ENCODE measurements at places on chromosomes 5 and 9.
A peak's percentile ranks its signal among the peaks of the same experiment; 100 is the strongest.

DNA sequence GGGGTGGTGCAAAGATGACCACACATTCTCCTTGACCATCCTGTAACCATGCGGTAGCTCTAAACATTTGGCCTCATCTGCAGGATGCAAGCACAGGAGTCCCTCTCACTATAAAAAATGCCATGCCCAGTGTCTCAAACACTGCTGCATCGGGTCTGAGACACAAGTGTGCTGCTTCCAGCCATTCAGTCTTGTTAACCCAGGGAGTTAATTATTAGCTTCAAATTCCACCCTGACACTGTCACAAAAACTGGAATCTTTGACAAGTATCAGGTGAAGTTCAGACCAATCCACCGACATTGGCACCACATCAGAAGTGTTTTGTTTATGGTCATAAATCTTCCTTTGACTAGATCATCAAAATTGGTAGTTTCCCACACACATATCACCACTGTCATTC lies 119.1 kb upstream of the RASEF start:
- H3K36me3 ChIP-seq, result no peaks in the 10 kb centered on the region
- no peaks in the 10 kb centered on the region for H3K27me3 ChIP-seq
- H3K4me3 ChIP-seq, result no peak overlapping the region
- DNase-seq, result no peak
- no peak overlapping the region for H3K27ac ChIP-seq

DNA sequence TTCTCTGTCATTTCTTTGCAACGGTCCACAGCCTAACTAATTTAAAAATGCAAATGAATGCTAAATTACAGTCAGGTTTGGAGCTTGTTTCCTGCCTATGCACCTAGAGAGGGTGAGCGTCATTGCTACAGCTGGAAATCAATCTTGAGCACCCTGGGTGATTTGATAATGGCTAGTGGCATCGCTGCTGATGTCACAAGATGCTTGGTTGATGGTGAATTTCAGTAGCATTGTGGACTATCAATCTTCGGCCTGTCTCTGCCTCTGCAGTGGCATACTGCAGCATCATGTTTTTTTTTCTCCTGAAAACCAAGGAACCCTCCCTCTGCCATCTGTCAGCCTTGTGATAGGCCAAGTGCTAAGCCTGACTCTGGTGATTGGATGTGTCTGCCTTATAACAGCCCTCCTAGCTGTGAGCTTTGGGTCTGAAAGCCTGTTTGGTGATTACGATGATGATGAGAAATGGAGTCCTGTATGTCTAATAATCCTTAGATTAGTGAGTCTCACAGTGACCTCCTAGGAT lies 75.3 kb downstream of the NMUR2 start:
- no peaks in the 10 kb centered on the region for H3K36me3 ChIP-seq
- H3K27me3 ChIP-seq, result peaks cover 7% of the 10 kb centered on the region
- no peak for DNase-seq
- no peaks in the 10 kb centered on the region for H3K4me1 ChIP-seq
- H3K27ac ChIP-seq, result no peak overlapping the region
- H3K4me3 ChIP-seq, result no peak overlapping the region

DNA sequence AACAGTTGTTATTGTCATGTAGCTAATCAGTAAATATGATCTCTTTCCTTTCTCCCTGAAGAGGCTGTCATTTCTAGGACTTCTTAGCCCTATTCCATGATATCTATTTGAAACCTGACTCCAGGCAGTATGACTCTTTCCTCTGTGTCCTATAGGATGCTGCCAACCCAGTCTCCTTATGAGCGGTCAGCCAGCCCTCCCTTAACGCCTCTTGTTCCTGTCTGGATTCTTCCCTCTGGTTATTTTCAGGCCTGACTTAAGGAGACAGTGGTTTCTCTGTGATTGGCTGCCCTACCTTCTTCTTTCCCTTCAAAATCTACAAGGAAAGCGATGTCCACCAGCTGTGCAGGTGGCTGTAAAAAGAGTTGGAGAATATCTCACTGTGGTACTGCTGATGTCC lies 19.4 kb upstream of the C5orf63 start:
- H3K4me1 ChIP-seq, result no peaks in the 10 kb centered on the region
- H3K36me3 ChIP-seq, result no peaks in the 10 kb centered on the region
- peaks cover 11% of the 10 kb centered on the region for H3K27me3 ChIP-seq
- H3K27ac ChIP-seq, result no peak overlapping the region
- DNase-seq, result no peak

DNA sequence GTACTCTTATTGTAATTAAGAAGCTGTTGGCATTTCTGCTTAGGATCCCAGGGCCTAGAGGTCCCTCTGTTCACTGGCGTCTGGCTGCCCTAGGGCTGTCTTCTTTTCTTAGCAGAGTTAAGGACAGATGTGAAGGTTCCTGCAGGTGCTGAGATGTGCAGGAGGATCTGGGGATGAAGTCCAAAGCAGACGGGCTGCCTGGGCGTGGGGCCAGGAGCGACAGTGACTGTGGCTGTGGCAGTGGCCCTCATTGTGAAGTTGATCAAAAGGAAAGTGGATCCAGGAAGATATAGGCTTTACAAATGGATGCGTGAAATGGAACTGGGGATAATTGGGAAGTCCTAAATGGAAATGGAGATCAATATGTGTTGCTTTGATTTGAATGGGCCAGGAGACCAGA lies 19.1 kb upstream of the SH3PXD2B start:
- no peak overlapping the region for H3K27ac ChIP-seq
- DNase-seq, result no peak

- H3K27me3 ChIP-seq, result no peaks in the 10 kb centered on the region
- peak overlapping the region; percentile 46 for H3K27ac ChIP-seq
- H3K4me1 ChIP-seq, result peaks cover 60% of the 10 kb centered on the region
- H3K4me3 ChIP-seq, result peak overlapping the region; percentile 41
- H3K36me3 ChIP-seq, result no peaks in the 10 kb centered on the region
Measured at GRCh38 chr5:132002757-132003156, 8.7 kb downstream of the ACSL6 start.

- no peak overlapping the region for H3K4me3 ChIP-seq
- no peak for DNase-seq
- no peaks in the 10 kb centered on the region for H3K4me1 ChIP-seq
- H3K27ac ChIP-seq, result no peak overlapping the region
- H3K36me3 ChIP-seq, result peaks cover 4% of the 10 kb centered on the region
- H3K27me3 ChIP-seq, result peaks cover 15% of the 10 kb centered on the region
Measured at GRCh38 chr5:150503977-150504620, 3.8 kb upstream of the NDST1 start.

DNA sequence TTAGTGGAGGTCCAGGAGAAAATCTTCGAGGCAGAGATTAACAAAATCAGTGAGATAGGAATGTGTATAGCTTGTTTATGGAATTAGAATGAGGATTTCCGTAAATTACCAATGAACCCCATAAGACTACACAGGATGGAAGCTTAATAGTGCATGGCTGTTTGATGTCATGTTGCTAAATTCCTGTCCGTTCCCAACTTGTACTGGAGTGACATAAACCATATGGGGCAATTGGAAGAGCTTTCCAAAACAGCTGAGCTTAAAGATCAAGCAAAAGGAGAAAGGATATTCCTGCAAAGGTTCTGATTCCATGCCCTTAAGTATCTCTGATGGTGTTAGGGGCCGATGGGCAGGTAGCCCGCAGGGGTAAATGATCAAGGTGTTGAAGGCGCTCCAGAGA lies 17.4 kb downstream of the GLE1 start:
- H3K27ac ChIP-seq, result no peak overlapping the region
- DNase-seq, result no peak
- no peaks in the 10 kb centered on the region for H3K27me3 ChIP-seq
- peaks cover 2% of the 10 kb centered on the region for H3K4me1 ChIP-seq
- no peak overlapping the region for H3K4me3 ChIP-seq

DNA sequence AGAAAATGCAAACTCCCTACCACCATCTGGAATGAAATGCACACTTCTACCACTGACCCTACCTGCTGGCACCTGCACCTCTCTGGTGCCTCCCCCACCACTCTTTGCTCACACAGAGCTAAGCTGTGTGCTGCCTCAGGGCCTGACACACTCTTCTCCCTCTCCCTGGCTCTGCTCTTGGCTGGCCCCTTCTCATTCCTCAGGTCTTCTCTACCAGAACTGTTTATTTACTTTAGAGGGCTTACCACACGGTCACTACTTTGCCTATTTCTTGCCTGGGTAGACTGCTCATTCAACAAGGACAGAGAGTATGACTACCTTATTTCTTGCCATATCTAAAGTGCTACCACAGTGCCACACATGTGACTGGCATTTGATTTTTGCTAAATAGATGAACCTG lies 3.3 kb downstream of the REEP5 start:
- H3K4me1 ChIP-seq, result peaks cover 76% of the 10 kb centered on the region
- peak overlapping the region; percentile 74 for H3K27ac ChIP-seq
- H3K4me3 ChIP-seq, result peak overlapping the region; percentile 40

GRCh38 chr5:113240951-113241726 lies 193.7 kb downstream of the TSSK1B start:
- no peak for DNase-seq
- peaks cover 3% of the 10 kb centered on the region for H3K36me3 ChIP-seq
- peaks cover 17% of the 10 kb centered on the region for H3K27me3 ChIP-seq
- H3K4me3 ChIP-seq, result no peak overlapping the region

- H3K4me1 ChIP-seq, result peaks cover 3% of the 10 kb centered on the region
- peaks cover 24% of the 10 kb centered on the region for H3K27me3 ChIP-seq
- H3K4me3 ChIP-seq, result no peak overlapping the region
- H3K27ac ChIP-seq, result no peak overlapping the region
- peaks cover 3% of the 10 kb centered on the region for H3K36me3 ChIP-seq
Measured at GRCh38 chr9:137167277-137167746, 2.5 kb downstream of the LRRC26 start.

DNA sequence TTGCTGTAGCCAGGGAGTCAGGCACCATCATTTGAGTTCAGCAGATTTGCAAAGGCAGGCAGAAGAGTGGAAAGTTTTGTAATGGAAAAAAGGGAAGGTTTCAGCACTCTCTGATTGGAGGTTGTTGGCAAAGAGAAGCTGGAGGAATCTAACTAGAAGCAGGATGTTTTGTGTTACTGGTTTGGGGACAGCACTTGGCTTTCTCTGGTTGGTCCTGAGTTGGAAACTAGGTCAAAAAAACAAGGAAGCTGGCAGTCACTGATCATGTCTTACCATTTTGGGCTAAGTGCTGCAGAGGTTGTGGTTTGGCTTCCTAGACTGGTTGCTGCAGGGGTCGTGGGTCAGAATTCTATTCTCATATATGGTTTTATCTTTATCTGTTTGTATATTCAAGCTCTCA lies 189.8 kb downstream of the DRD1 start:
- no peak for DNase-seq
- H3K4me3 ChIP-seq, result no peak overlapping the region
- no peaks in the 10 kb centered on the region for H3K4me1 ChIP-seq
- no peaks in the 10 kb centered on the region for H3K36me3 ChIP-seq
- H3K27ac ChIP-seq, result no peak overlapping the region

- H3K36me3 ChIP-seq, result peaks cover 7% of the 10 kb centered on the region
- no peak overlapping the region for H3K4me3 ChIP-seq
- no peak for DNase-seq
- H3K27me3 ChIP-seq, result no peaks in the 10 kb centered on the region
Measured at GRCh38 chr5:157648275-157648990, 3.8 kb downstream of the SOX30 start.

DNA sequence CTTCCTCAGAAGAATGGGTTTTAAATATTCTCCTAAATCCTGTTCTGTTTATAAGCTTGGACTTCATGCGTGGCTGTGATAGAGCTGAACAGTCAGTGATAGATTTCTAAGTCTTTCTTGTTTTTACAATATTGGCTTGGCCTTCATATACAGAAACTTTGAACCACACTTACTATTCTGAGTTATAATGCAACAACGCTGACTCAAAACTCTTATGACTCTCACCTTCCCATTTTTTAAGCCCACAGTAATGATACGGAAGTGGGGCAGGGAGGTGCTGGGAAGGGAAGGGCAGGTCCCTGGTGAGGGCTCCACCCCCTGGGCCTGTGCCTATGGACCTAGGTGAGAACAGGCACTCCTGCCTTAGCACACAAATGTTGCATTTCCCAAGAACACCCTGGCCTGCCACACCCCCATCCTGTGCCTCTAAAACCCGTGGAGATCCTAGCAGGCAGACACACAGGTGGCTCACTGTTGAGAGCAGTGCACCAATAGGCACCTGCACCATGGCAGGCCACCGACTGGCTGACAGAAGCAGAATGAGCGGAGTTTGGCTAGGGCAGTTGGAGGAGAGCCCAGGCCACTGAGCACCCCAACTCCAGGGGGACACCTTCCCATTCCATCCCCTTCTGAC lies 376.7 kb downstream of the GABRG2 start:
- H3K36me3 ChIP-seq, result no peaks in the 10 kb centered on the region
- no peak overlapping the region for H3K27ac ChIP-seq
- DNase-seq, result no peak
- H3K27me3 ChIP-seq, result no peaks in the 10 kb centered on the region

GRCh38 chr9:113940077-113940476 lies 64.0 kb downstream of the ZNF618 start:
- H3K27ac ChIP-seq, result no peak overlapping the region
- no peak for DNase-seq
- H3K36me3 ChIP-seq, result peaks cover 2% of the 10 kb centered on the region
- peaks cover 30% of the 10 kb centered on the region for H3K27me3 ChIP-seq

- H3K4me1 ChIP-seq, result no peaks in the 10 kb centered on the region
- H3K36me3 ChIP-seq, result no peaks in the 10 kb centered on the region
- peaks cover 16% of the 10 kb centered on the region for H3K27me3 ChIP-seq
- DNase-seq, result no peak
Measured at GRCh38 chr5:168329302-168329701, 37.9 kb downstream of the WWC1 start.

GRCh38 chr5:35012365-35012764 lies 35.4 kb downstream of the AGXT2 start:
- H3K4me1 ChIP-seq, result no peaks in the 10 kb centered on the region
- peaks cover 52% of the 10 kb centered on the region for H3K27me3 ChIP-seq
- no peak overlapping the region for H3K4me3 ChIP-seq
- H3K36me3 ChIP-seq, result peaks cover 2% of the 10 kb centered on the region
- H3K27ac ChIP-seq, result no peak overlapping the region

DNA sequence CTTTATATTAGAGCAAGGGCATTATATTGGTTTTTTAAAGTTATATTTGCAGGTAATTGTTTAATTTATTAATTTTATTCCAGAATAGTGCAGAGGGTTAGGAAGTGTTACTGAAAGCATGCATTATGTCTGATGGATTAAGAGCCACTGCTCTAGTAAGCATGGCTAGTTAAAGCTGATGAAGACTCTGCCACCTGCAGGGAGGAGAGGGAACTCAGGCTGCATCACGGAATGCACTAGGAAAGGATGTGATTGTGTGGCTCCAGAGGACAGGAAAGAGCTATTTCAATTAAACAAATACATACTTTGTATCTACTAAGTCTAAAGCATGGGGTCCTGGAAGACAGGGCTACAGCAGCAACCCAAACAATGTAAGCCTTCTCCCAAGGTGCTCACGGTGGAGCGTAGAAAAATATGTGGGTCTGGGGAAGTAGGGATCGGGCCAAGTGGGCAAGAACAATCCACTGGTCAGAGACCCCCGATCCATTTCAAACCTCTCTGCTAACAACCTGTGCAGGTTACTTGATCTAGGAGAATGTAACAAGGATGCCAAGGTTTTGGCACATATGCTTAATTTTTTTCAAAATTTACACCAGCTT lies 15.3 kb upstream of the GRXCR2 start:
- H3K27me3 ChIP-seq, result no peaks in the 10 kb centered on the region
- H3K27ac ChIP-seq, result no peak overlapping the region
- no peak for DNase-seq
- no peaks in the 10 kb centered on the region for H3K4me1 ChIP-seq
- H3K4me3 ChIP-seq, result no peak overlapping the region
- no peaks in the 10 kb centered on the region for H3K36me3 ChIP-seq
